ENCODE measurements at places on chromosomes 1 and 21. TPM values are rescaled to one million over a fixed set of nuclear protein-coding genes. Genes with fewer than 3 reads are reported as not detected.

GRCh38 chr1:29033829-29034466 is 89.8 kb downstream of the TMEM200B start:
- no peaks in the 10 kb centered on the region for H3K27me3 ChIP-seq
- H3K36me3 ChIP-seq = peaks cover 10% of the 10 kb centered on the region
- DNase-seq = no peak
- no peaks in the 10 kb centered on the region for H3K4me1 ChIP-seq

DNA sequence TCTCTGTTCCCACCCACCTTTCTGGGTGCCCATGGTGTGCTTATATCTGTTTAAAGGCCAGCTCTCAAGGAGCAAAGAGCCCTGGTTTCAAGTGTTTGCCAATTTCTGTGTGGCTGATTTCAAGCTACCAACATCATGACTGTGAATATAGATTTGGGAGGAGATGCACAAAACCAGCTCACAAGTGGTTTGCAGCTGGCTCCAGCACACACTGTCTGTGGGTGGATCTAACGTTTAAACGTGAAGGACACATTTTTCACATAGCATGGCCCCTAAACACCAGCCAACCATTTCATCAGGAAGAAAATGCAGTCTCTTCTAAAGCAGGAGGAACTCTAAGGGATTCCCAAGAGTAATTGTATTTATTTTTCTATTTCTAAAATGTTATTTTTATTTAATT is 65.2 kb downstream of the FCRL5 start:
- H3K36me3 ChIP-seq = no peaks in the 10 kb centered on the region
- H3K4me1 ChIP-seq = peaks cover 3% of the 10 kb centered on the region
- no peak overlapping the region for H3K27ac ChIP-seq
- no peak overlapping the region for H3K4me3 ChIP-seq
- DNase-seq = no peak

NTRK1 gene
- not detected for total RNA-seq

SDHC gene
- 190 TPM for total RNA-seq

BRINP3 gene
- total RNA-seq = not detected

NES gene
- total RNA-seq = 33.9 TPM

CFHR5 gene
- total RNA-seq = not detected

DIRAS3 gene
- total RNA-seq = 7.4 TPM

PNRC2 gene
- total RNA-seq = 148 TPM

DNA sequence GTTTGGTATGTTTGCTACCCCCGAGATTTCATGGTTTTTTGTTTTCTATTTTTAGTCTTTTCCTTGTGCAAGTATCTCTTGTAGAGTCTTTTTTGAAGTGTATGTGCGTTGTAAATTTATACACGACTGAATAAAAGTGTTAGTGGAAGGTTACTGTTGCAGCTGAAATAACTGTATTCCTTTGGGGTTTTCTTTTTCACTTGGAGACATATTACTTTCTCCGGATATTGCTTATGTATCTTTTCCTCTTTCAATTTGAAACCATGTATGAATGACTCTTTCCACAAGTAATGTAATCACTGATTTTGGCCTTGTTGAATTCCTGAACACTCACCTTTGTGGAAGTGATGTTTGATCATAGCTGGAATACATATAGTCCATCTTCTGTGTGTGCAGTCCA is 956 bp downstream of the URB2 start:
- H3K4me1 ChIP-seq = peaks cover 25% of the 10 kb centered on the region
- H3K27me3 ChIP-seq = no peaks in the 10 kb centered on the region
- H3K36me3 ChIP-seq = peaks cover 4% of the 10 kb centered on the region
- no peak for DNase-seq
- peak overlapping the region; percentile 97 for H3K27ac ChIP-seq

- H3K27ac ChIP-seq = no peak overlapping the region
- peaks cover 11% of the 10 kb centered on the region for H3K27me3 ChIP-seq
- H3K4me1 ChIP-seq = peaks cover 37% of the 10 kb centered on the region
- peaks cover 11% of the 10 kb centered on the region for H3K36me3 ChIP-seq
- DNase-seq = no peak
Measured at GRCh38 chr1:17585266-17585987, 45.9 kb downstream of the ARHGEF10L start.

SPRR2G gene
- total RNA-seq = not detected

DIO1 gene
- total RNA-seq = 1.1 TPM

- peaks cover 3% of the 10 kb centered on the region for H3K4me1 ChIP-seq
- DNase-seq = no peak
- H3K36me3 ChIP-seq = peaks cover 19% of the 10 kb centered on the region
- no peak overlapping the region for H3K4me3 ChIP-seq
- H3K27me3 ChIP-seq = no peaks in the 10 kb centered on the region
Measured at GRCh38 chr21:46559291-46559983, 45.4 kb downstream of the S100B start.

DNA sequence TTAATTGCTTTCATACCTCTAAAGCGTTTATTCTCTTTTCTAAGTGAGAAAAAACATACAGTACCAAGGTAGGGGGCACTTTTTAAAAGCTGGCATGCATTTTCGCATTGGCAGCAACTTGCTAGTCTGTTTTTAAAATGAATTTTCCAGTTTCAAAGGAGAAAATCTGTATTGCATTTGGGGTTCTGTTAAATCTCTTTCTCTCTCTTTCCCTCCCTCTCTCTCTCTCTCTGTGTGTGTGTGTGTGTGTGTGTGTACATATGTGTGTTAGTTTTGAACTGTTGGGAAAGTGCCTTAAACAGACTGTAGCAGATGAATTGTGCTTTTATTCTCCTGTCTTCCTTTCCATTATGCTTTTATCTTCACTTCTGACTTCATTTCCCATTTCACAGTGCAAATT is 7.3 kb downstream of the NIBAN1 start:
- DNase-seq = no peak
- H3K36me3 ChIP-seq = peaks cover 3% of the 10 kb centered on the region
- H3K27ac ChIP-seq = no peak overlapping the region
- H3K4me1 ChIP-seq = peaks cover 8% of the 10 kb centered on the region

DNA sequence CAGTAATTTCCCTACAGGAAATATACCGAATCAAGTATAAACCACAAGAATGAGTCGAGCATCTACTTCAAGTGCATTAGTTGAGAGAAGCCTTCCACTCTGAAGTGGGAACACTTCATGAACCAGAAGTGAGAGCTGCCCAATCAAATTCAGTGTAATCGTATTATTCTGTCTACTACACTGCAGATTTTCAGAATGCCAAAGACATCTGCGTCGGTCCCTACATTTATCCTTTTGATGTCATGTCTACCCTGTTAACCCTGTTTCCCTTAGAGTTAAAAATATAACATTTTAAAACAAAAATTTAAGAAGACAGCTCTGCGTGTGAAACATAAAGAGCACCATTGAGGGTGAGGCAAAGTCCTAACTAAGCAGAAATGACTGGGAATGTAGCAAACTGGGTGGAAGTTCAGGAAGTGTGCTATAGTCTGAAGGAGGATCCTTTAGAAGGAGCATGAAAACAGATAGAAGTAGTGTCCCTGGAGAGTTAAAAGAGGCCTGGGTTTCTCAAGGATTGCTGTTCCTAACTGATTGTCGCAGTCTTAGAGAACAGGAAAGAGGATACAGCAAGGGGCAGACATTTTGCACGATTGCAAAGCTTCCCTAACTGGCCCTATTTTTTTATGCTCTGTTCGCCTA is 291.2 kb downstream of the PTPRC start:
- no peaks in the 10 kb centered on the region for H3K36me3 ChIP-seq
- H3K4me3 ChIP-seq = no peak overlapping the region
- H3K4me1 ChIP-seq = peaks cover 2% of the 10 kb centered on the region
- no peaks in the 10 kb centered on the region for H3K27me3 ChIP-seq

IFI44 gene
- total RNA-seq = not detected

GFI1 gene
- 0.17 TPM for total RNA-seq

KCNA3 gene
- 0.75 TPM for total RNA-seq

ZNF683 gene
- not detected for total RNA-seq

- DNase-seq = no peak
- no peak overlapping the region for H3K4me3 ChIP-seq
- no peak overlapping the region for H3K27ac ChIP-seq
Measured at GRCh38 chr1:64231654-64232053, 28.2 kb downstream of the UBE2U start.

GRCh38 chr21:46369520-46370235 is 45.7 kb downstream of the PCNT start:
- H3K27ac ChIP-seq = no peak overlapping the region
- H3K27me3 ChIP-seq = no peaks in the 10 kb centered on the region
- peaks cover 17% of the 10 kb centered on the region for H3K36me3 ChIP-seq

DNA sequence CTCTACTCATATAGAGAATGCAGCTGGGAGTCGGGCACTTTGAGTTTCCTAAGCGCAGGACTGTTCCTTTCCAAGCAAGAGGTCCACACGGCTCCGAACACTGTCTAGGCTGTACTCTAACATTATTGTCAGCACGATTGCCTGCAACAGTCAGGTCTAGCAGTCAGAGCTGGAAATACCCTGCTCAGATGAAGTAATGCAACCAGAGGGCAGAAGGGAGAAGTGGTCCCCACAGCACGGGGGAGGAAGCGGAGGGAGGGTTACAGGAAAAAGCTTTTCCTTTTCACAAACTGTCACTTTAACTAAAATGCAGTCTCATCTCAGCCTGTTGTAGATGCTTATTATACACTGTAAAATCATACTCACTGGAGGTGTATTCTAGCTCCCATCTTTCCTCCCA is 98.9 kb upstream of the SLC44A3 start:
- no peaks in the 10 kb centered on the region for H3K27me3 ChIP-seq
- peaks cover 26% of the 10 kb centered on the region for H3K36me3 ChIP-seq
- H3K27ac ChIP-seq = no peak overlapping the region
- no peaks in the 10 kb centered on the region for H3K4me1 ChIP-seq
- DNase-seq = no peak
- no peak overlapping the region for H3K4me3 ChIP-seq

SLC6A9 gene
- 29.4 TPM for total RNA-seq

DNA sequence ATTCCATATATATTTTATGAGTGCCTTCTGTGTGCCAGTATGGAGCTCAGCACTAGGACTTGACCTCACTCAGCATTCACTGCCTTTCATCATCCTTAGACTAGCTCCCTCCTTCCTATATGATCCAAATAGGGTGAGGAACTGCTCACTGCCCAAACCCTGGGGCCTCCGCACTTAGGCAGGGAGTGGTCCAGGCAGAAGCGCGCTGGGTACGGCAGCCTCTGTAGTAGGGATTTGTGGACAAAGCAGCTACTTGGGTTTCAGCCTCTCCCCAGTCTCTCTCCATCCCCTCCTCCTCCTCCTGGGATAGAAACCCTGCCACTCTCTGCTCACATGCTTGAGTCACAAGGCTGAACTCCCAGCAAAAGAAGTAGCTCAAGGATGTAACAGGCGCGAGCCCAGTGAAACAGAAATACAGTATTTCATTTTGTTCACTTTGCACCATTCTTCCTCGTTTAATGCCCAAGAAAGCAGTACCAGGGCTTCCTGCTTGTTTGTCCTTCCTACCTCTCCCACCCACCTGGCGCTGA is 32.9 kb downstream of the PLEKHA6 start:
- H3K27me3 ChIP-seq = peaks cover 6% of the 10 kb centered on the region
- no peak overlapping the region for H3K4me3 ChIP-seq
- H3K4me1 ChIP-seq = peaks cover 8% of the 10 kb centered on the region
- H3K27ac ChIP-seq = no peak overlapping the region
- H3K36me3 ChIP-seq = no peaks in the 10 kb centered on the region

C1orf141 gene
- total RNA-seq = not detected

MTARC1 gene
- 40.5 TPM for total RNA-seq

GRCh38 chr1:197919346-197920066 is 2.3 kb downstream of the LHX9 start:
- peaks cover 92% of the 10 kb centered on the region for H3K27me3 ChIP-seq
- H3K4me3 ChIP-seq = peak overlapping the region; percentile 12
- no peaks in the 10 kb centered on the region for H3K36me3 ChIP-seq

DNA sequence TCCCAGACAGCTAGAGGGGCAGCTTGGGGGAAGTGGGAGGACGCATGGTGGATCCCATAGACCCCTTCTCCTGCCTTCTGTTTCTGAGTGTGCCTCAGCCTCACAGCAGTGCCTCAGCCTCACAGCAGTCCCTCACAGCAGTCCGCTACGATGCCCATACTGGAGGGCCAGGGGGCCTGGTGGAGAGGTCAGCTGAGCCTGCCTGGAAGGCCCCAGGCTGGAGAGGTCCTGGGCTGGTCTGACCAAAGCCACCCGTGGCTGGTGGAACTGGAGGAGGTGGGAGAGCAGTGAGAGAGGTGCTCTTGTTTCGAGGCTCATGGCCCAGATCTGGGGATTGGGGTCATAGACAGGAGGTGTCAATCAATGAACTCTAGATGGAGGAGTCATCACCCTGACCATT is 16.0 kb upstream of the RSPO1 start:
- no peak overlapping the region for H3K4me3 ChIP-seq
- no peak overlapping the region for H3K27ac ChIP-seq

- peaks cover 2% of the 10 kb centered on the region for H3K36me3 ChIP-seq
- H3K4me1 ChIP-seq = no peaks in the 10 kb centered on the region
- no peak overlapping the region for H3K4me3 ChIP-seq
- H3K27ac ChIP-seq = peak overlapping the region; percentile 48
- no peak for DNase-seq
Measured at GRCh38 chr21:37348664-37349063, 17.9 kb upstream of the DYRK1A start.

DNA sequence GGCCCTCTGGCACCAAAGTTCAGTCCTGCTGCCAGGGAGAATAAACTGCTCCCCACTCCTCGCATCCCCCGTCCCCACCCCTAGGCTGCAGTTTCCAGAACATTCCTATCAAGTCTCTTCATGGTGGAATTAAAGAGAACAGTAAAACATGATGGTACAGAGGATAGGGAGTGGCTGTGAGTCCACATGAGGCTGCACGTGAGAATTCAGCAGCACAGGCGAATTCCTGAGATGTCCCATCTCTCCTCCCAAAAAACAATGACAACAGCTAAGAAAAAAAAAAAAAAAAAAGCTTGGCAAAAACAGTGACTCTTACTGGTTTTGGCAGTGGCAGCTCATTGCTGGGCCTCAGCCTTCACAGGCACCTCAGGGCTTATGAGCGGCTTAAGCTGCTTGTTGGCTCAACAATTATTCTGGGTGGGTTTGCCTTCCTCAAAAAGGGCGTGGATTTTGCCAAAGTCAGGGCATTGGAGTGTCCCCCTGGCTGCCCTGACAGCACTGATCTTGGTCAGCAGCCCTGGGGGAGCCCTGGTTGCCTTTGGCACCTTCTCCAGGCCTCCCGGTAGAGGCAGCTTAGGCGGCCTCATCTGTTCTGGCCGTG is 5.7 kb upstream of the IFFO2 start:
- DNase-seq = no peak
- H3K36me3 ChIP-seq = peaks cover 1% of the 10 kb centered on the region
- peaks cover 64% of the 10 kb centered on the region for H3K27me3 ChIP-seq

KRTAP12-2 gene
- not detected for total RNA-seq

GRCh38 chr1:62436039-62436465 is 797 bp upstream of the USP1 start:
- peaks cover 2% of the 10 kb centered on the region for H3K36me3 ChIP-seq
- peak; percentile 92 for DNase-seq
- H3K27ac ChIP-seq = peak overlapping the region; percentile 100
- H3K4me3 ChIP-seq = peak overlapping the region; percentile 84
- peaks cover 20% of the 10 kb centered on the region for H3K4me1 ChIP-seq

- H3K27me3 ChIP-seq = no peaks in the 10 kb centered on the region
- peaks cover 12% of the 10 kb centered on the region for H3K4me1 ChIP-seq
- no peak for DNase-seq
- no peaks in the 10 kb centered on the region for H3K36me3 ChIP-seq
- H3K4me3 ChIP-seq = no peak overlapping the region
- no peak overlapping the region for H3K27ac ChIP-seq
Measured at GRCh38 chr1:78071696-78072095, 25.9 kb downstream of the GIPC2 start.

- no peaks in the 10 kb centered on the region for H3K27me3 ChIP-seq
- peak; percentile 49 for DNase-seq
- no peak overlapping the region for H3K4me3 ChIP-seq
Measured at GRCh38 chr1:44036409-44037139, 5.3 kb upstream of the SLC6A9 start.

TAS1R1 gene
- total RNA-seq = not detected

GRCh38 chr1:225825078-225825477 is 15.2 kb downstream of the EPHX1 start:
- no peak for DNase-seq
- H3K4me1 ChIP-seq = peaks cover 32% of the 10 kb centered on the region
- H3K4me3 ChIP-seq = peak overlapping the region; percentile 8
